ENCODE measurements at places on chromosomes 6 and 20.
A peak's percentile ranks its signal among the peaks of the same experiment; 100 is the strongest.

DNA sequence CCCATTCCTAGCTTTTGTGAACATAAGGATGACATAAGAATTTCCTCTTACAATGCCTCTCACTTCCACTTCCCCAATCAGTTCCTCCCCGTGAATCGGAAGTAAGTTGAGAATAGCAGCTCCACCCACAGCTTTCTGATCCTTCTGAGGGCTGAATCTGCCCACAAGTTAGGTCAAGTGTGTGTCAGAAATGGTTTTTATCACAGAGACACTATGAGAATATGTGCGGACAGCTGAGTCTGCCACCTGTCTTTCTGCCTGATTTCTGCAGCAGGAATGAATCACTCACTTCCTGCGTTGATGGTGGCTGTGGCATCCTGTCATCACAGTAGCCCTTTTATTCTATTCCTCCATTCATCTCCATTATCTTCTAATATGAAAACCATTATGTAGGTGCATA, 70.2 kb downstream of the RIN2 start:
- DNase-seq, result peak; percentile 41

DNA sequence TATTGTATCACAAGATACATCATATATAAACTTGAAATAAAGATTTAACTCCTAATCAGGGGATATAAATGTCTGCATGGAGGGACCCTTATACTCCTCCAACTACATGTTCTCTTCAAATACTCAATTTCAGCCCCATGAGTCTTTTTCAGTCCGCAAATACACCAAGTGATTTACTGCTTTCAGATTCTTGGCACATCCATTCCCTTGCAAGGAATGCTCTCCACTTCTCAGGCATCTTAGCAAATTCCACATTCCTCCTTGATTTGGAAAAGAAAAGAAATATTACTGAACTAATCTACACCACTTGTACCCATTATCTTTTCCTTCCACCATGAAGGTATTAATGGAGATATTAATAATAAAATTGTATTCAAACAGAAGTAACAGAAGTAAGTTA, 999.4 kb upstream of the GJE1 start:
- DNase-seq, result no peak

DNA sequence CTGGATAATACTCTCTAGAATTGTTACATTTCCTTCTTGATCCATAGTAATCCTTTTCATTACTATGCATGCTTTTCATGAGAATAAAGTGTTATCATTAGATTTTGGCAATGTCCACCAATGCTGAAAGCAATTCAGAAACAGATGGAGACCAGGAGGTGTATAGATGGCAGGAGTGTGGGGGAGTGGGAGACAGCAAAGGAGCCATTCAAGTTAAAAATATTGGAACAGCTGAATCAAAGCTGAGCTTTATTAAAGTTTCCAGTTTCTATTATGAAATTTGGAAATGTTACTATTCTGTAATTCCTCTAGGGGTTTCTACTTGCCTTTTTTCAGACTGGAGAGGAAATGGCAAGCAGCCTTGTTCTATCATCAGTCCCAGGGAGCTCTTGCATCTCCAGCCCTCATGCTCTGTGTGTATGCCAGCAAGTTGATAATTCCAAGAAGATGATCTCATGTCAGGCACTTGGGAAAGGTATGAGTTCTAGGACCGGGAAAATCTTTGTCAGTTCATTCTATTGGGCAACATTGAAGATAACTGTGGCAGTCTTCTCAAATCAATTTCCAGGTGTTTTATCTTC, 228.0 kb downstream of the CD109 start:
- DNase-seq, result peak; percentile 59

DNA sequence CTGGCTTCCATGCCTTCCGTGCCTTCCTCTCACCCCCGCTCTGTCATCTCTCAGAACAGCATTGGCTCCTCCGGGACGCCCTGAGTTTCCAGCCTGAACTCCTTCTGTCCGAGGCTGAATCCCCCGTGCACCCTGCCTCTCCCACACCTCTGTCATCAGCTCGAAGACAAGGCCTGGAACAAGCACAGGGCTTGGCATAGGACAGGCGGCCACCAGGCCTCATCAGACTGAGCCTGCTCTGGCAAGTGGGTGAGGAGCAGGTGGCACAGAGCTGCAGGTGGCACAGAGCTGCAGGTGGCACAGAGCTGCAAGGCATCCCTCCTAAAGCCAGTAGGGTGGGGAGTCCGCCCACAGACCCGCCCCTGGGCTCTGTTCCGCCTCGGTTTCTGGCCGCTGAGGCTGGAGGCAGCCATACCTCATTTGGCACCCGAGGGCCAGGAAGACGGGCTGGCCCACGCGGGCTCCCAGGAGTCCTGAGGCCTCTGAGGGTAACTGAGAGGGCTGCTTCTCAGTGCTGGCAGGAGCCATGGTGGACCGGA, 60.2 kb downstream of the EZR start:
- DNase-seq, result no peak

DNA sequence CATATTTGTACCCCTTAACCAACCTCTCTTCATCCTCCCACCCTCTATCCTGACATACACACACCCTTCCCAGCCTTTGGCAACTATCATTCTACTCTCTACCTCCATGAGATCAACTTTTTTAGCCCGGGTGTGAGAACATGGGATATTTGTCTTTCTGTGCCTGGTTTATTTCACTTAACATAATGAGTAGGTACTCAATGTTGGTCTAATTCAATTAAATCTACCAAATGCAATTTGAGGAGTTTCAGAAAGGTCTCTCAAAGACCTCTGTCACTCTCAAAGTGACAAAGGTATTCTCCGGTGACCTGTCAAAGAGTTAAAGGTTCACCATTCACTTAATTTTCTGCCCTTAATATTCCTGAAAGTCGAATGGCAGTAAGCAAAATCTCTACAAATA, 87.7 kb downstream of the ME1 start:
- no peak for DNase-seq

GRCh38 chr6:123580331-123580730, 56.4 kb downstream of the TRDN start:
- DNase-seq, result no peak

DNA sequence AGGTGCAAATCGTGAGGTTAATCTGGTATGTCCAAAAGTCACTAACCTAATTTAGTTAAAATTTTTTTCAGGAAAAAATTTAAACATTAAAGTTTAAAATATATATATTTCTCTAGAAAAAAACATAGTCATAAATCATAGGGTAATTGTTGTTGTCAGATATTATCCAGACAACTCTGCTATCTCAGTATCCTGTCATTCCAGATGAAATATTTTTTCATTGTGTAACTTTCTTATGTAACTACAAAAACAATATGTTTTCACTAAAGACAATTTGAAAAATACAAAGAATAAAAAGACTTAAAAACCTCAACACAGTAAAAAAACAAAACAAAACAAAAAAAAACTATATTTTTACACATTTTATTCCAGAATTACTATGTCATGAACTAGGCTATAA, 57.6 kb downstream of the TENT5A start:
- DNase-seq, result no peak

DNA sequence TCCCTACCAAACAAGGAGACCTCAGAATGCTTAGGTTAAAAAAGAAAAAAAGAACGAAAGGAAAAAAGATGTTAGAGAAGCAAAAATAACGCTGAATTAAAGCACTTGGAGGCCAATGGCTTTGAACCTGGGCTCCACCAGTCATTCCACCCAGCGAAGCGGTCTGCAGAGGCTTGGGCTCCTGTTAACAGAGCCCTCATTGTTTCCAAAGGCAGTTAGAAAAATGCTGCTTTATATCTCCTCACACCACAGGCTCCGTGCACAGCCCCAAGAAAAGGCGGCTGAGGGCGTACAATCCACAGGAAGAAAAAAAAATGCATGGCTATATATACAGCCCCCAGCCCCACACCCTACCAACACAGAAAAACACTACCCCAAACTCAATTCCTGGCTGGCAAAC, 255.9 kb downstream of the FOXC1 start:
- no peak for DNase-seq

DNA sequence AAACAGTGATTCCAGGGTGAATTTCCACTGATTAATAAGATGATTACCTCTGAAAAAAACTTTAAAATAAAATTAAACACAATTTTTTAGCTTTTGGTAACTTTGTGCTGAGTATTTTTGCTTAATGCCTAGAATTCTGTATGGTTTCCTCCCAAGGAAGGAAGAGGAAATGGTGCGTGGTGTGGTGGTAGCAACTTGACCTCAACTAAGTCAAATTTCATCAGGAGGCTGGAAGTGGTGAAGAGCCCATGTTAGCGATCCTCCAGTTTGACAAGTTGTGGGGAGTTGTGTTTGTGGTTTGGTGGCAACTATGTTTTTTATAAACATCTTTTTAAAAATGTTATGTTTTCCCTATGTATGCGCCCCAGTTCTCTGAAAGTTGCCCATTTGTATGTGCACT, 5.0 kb upstream of the RTF2 start:
- no peak for DNase-seq

DNA sequence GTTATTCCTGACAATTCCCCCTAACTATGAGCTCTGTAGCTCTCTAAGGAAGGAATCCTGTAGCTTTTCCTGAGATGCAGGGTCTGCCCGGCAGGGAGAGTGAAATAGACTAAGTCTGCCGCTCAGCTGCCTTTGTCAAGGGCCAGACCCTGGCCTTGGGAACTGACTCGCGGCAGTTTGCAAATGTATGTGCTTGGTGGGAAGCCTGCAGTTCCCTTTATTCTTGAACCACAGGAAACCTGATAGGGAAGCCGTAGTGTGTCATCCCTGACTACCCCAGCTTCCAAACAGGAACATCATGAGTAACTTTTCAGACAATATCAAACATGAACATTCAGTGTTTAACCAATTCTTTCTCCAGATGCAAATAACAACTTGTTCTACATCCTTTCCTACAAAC, 78.7 kb upstream of the IFNGR1 start:
- peak; percentile 27 for DNase-seq

GRCh38 chr6:113010196-113010989, 663.3 kb downstream of the RFPL4B start:
- peak; percentile 22 for DNase-seq

- DNase-seq, result peak; percentile 26
These were observed 94.3 kb upstream of the NKX2-2 start for GRCh38 chr20:21607971-21608725.

GRCh38 chr6:170296746-170297575, 6.1 kb upstream of the DLL1 start:
- DNase-seq, result no peak

GRCh38 chr6:128347123-128347522, 173.3 kb downstream of the PTPRK start:
- no peak for DNase-seq

DNA sequence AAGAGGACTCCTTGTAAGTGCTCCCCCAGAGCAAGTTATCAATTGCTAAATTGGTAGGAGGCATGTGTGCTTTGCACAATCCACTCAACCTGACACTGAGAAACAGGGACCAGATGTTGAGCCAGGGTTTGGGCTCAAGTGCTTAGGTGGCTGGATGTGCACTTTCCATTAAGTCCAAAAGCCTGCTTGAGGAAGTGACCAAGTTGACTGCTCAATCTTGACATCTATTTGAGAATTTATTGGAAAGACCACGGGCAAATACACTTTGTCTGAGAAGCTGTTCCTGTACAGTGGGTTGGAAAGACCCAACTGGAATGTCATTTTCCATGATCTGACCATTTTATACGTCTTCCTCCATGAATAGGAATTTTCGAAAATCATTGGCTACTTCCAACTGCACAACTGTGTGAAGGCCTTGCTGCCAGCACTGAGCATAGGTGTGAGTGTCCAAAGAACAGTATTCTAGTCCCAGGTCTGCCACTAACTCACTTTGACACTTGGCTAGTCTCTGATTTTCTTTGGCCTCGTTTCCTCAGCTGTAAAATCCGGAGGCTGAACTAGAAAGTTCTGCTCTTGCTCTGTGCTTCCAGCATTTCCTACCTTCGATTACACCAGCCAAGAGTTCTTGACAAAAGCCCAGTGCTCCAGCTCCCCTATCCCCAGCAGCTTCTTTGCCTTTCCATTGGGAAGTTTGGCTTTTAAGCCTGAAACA, 186.9 kb upstream of the ECI2 start:
- DNase-seq, result no peak

GRCh38 chr6:46438245-46438644, 53.0 kb downstream of the RCAN2 start:
- DNase-seq, result no peak

DNA sequence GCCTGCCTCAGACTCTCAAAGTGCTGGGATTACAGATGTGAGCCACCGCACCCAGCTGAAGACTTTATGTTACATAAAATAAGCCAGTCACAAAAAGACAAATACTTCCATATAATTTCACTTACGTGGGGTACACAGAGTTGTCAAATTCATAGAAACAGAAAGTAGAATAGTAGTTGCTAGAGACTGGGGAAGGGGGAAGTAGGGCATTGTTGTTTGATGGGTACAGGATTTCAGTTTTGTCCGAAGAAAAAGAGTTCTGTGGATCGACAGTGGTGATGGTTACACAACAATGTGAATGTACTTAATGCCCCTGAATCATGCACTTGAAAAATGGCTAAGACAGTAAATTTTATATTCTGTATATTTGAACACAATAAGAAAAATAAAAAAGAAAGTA, 41.6 kb upstream of the ANKEF1 start:
- DNase-seq, result no peak

DNA sequence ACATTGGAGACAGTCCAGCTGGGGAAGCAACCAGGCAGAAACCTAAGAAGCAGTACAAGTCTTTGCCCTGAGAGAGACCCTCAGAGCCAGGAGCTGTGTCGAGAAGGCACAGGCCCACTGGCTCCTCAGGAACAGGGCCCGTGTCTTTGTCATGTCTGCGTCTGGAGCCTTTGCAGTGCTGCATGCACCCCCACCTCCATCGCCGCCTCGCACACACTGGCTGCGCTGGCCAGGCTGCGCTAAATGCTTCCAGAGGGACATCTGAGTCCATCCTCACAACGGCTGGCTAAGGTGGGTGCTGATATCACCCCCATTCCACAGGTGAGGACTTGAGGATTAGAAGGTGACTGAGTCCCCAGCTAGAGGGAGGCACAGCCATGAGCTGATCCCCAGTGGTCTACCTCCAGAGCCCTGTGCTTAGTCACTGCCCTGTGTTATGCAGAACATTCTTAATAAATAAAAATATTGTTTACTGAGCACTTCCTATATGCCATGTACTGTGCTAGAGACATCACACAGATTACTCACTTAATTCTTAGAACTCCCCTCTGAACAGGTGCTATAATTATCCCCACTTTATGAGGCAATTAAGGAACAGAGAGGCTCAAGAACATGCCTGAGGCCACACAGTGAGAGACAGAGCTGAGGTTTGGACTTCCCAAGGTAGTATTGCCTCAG, 27.6 kb downstream of the GABRR2 start:
- DNase-seq, result no peak

GRCh38 chr6:146097586-146097985, 68.7 kb downstream of the GRM1 start:
- DNase-seq, result no peak

GRCh38 chr6:150756173-150756572, 109.3 kb upstream of the MTHFD1L start:
- no peak for DNase-seq

DNA sequence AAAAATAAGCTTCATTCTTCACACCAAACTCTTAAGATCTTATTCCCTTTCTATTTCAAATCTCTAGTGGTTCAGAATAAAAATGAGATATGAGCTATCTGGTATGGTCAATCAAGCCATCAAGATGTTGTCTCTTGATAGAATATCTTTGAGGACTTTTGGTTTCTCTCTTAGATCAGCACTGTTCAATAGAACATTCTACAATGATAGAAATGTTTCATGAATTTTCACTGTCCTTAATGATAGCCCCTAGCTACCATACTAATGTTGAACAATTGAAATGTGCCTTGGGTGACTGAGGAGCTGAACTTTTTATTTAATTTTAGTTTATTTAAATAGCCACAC, 24.1 kb upstream of the HINT3 start:
- DNase-seq, result no peak

- no peak for DNase-seq
These were observed 21.7 kb upstream of the BNIP5 start for GRCh38 chr6:36358226-36358915.

Data from right hindlimb (tissue), 1 donor.